Left lobe of liver (tissue), 2 donors: ENCODE measurements at places on chromosomes 7 and 10. TPM values are rescaled to one million over a fixed set of nuclear protein-coding genes. Genes with fewer than 3 reads are reported as not detected.

- DNase-seq, result no peak
These were observed 987.9 kb downstream of the KCNMA1 start for GRCh38 chr10:76649723-76650127.

GRCh38 chr7:41333511-41333910 is 369.4 kb downstream of the INHBA start:
- DNase-seq, result no peak

DNA sequence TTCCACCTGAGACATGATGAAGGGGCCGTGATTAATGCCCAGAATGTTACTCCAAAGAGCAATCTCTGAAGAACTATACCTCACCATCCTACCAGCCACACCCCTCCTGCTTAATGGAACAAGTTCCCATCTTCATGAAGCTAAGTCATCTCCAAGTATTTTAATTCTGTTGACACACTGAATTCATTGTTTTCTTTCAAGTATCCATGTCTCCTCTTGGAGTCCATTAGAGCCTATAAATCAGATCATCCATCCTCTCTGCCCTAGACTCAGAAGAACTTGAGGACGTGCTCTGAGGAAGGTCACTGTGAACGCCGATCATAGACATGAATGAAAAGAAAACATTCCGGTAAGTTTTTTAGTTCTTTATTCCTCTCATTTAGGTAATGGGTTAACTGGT is 126.8 kb downstream of the RSU1 start:
- no peak for DNase-seq

- no peak for DNase-seq
These were observed 114.5 kb downstream of the HTR7 start for GRCh38 chr10:90743291-90743690.

DNA sequence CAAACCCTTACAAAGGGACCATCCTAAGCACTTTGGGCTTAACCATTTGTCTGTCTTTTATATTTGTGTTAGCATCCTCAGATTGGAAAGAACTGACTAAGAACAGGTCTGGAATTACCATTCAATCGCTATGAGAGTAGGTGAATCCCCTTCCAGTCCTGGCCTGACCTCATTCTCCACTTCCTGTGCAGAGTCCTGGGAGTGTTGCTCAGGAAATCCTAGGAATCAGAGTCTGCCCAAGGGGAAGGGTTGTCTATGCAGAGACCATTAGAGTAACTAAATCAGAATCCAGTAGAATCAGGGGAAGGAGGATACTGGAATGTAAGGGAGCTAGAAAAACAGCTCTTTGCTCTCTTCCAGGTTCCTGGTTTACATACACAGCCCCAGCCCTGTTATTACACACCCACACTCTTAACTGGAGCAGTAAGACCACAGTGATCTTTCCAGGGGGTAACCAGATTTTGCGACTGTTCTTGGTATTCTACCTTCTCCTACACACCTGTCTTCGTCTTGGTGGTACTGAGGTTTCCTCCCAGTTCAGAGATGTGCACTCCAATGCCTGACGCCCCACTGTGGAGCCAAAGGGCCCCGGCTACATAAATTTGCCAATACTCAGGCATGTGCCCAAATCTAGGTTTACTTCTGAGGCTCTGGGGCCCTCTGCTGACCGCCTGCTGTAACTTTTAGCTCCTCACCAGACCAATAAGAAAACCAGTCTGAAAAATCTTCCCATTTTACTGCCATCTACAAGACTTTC is 103.7 kb downstream of the RNF216 start:
- DNase-seq, result peak; percentile 66

DNA sequence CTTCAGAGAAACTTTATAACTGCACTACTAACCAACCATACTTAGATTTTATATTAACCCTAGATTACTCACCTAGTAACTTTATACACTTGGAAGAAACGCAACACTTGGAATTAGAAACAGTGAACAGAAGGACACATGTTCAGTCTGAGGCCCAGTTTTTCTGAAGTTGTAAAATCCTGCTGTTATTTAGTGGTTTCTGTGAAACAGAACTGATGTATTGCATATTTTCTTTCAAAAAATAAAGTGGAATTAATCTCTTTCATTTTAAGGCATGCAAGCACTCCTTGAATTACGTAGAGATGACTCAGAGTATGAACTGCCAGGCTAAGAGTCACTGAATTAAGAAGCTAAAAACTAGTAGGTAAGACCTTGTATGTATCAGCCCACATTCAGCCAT is 215.8 kb downstream of the SKAP2 start:
- no peak for DNase-seq

GRCh38 chr7:130277763-130278643 is 11.3 kb downstream of the CPA2 start:
- peak; percentile 53 for DNase-seq

GRCh38 chr10:7967035-7967434 is 87.5 kb upstream of the GATA3 start:
- DNase-seq, result no peak

GRCh38 chr10:110363572-110364411 is 59.1 kb upstream of the SMNDC1 start:
- DNase-seq, result peak; percentile 84

DNA sequence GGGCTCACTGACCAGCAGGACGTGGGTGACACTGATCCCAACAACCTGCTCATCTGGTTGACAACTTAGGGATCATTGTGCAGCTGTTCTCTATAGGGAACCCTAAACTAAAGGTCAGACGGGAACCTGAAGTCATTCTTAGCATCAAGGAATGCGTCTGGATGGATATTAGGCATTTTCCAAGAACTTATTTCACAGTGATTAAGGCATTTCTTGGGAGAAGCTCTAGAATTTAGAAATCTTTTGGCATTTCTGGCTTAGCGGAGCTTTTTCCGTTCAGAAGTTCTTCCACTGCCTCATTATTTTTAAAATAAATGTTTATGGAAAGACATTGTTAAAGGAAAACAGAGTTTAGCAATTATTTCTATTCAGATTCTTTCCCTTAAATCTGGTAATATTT is 303.3 kb upstream of the IGFBP3 start:
- DNase-seq, result no peak

- DNase-seq, result no peak
These were observed 125.0 kb upstream of the ZNF746 start for GRCh38 chr7:149622444-149623210.

- DNase-seq, result no peak
These were observed 69.4 kb upstream of the PDLIM1 start for GRCh38 chr10:95360122-95360714.

GRCh38 chr7:128962899-128963298 is 25.2 kb downstream of the IRF5 start:
- no peak for DNase-seq

DNA sequence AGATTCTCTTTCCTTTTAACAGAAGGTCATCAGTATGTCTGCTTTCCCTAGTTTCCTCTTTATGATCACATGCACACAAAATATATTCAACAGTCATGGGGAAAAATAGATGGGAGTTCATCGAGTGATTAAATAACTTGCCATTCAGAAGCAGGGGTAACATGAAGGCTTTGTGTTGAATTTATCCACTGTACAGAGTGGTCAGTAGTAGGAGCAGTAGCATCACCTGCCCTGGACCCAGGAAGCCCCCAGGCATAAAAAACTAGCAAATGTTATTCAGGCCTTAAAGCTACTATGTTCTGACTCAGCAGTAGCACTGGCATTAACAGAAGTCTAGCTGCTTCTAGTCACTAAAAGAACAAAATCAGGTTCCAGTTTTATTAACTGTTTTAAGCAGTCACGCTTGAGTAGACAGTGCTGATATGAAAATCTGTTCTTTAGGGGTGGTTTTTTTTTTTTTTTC is 31.4 kb upstream of the FAM133B start:
- DNase-seq, result no peak

DNA sequence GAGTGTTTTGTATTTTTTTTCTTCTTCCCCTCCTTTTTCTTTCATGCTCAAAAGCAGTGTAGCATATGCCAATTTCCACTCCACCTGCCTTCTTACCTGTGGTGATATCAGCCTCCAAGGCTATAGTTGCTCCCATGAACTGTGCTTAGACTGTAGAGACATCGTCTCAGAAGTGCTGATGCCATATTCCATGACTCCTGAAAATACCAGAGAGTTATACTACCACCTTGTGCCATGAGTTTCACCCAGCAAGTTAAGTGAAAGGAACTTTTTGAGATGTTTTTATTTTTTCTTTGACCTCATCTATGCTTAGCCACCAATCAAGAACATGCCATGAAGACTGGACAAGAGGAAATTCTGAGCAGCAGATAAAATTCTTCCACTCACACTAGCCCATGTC is 142.8 kb upstream of the SEMA3E start:
- DNase-seq, result no peak

DNA sequence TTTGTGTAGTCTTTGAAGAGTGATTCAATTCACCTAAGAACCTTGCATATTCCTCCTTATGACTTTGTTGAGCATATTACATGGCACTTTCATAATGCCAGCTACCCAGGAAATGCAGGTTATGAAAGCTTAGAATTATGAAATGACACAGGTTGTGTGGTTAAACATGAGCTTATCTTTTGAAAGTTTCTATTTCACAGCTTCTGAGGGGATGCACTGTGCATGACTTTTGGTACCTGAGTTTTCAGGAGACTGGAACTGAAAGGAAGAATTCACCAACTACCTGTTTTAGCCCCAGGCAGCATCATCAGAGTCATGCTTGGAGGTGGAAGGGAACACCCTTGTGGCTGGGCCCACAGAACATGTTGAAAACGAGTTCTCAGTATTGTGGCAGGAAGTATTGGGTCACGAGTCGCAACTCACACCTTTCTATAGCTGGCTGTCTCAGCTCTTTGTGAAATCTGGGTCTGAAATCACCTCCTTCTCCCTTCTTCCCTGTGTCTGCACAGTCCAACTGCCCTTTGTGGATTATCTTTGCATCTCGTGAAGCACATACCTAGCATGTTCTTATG is 228.2 kb downstream of the PTEN start:
- DNase-seq, result no peak

GRCh38 chr10:102832987-102833386 is 4.2 kb downstream of the CYP17A1 start:
- DNase-seq, result no peak

GRCh38 chr7:7681191-7681935 is 37.0 kb downstream of the RPA3 start:
- no peak for DNase-seq

GRCh38 chr10:2852574-2853323 is 214.6 kb upstream of the PFKP start:
- DNase-seq, result no peak

DNA sequence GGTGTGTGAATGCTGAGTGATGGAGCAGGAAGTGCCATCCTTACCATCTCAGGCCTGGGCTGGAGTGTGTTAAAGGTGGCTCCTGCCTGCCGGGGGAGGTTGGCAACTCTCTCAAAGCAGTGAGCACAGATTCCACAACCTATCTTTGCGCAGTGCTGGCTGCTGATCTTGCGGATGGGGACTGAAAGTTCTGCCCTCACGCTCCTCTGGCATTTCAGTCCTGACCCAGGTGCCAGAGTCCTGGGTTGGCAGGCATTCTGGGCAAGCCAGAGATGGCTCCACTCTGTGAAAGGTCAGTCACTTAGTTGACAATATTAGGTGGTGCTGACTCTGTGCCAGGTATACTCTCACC is 315.5 kb downstream of the RPS24 start:
- DNase-seq, result peak; percentile 91

- DNase-seq, result no peak
These were observed 8.3 kb upstream of the ANKRD1 start for GRCh38 chr10:90929179-90929578.

DNA sequence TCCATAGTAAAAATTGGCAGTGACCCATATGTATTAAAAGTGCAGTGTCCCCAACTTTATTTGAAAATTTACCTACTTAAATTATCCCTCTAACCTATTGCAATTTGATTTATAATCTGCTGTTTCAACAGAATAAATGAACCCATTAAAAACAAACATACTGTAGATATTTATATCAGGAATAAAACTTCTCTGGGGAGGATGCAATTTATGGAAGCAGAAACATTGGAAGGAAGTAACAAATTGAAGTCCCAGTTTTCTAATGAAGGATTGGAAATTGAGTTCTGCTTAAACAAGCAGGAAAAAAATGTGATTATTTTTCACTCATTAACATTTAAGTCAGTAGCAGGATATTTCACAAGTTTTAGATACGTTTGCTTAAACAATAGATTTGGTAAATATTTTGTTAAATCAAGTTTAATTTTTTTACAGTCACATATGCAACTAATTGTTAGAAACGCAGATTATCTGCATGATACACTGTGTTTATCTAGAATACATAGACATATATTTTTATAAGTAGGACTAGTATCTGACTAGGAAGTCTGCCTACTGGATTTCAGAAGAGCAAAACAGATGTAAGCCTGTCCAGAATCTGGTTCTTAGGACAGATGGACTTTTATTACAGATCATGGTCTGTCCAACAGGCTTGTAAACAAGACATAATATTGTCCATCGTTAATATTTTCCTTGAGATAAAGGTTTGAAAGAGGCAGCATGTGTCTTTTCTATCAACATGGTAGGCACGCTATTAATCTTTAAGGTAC is 5.3 kb downstream of the AGMO start:
- no peak for DNase-seq

DNA sequence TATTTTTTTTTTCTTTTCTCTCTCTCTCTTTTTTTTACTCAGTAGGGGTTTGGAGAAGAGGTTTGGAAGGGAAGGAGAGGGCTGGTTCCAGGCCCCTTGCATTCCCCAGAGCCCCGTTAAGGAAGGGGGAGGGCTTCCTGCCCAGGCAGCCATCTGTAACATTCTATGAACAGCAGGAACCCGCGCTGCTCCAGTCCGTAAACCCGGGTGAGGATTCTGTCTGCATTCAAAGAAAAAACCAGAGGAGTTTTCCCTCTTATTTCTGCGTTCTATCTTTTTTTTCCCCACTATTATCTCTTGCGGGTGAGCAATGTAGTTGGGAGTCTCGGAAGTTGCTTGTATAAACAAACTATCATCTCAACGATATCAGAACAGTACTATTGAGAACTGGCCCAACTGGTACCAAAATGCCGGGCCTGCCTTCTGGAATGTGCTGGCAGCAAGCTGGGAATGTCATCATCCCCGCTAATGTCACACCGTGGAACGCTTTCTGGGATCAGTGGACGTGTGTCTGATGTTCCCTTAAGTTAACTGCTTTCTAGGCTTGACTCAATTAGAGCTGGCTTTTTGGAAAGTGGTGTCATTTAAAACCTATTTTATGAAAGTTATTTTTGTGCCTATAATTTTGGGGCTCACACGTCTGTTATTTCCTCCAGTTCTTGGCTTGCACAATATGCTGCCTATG is 153.1 kb upstream of the MEOX2 start:
- no peak for DNase-seq

GRCh38 chr10:130816116-130816901 is 495.2 kb downstream of the TCERG1L start:
- DNase-seq, result no peak

Gene TRPV6
- total RNA-seq, result 0.53 TPM

Gene STN1
- 5.8 TPM for total RNA-seq

Gene MIOS
- total RNA-seq, result 14.4 TPM

Gene ZCWPW1
- total RNA-seq, result 4.4 TPM

Gene FZD1
- 2.0 TPM for total RNA-seq

Gene AKR1C8
- total RNA-seq, result 24.7 TPM

Gene HTR5A
- not detected for total RNA-seq

Gene CDC14C
- not detected for total RNA-seq

Gene GBX1
- total RNA-seq, result not detected

Gene KIAA1217
- total RNA-seq, result 26.7 TPM

Gene OR2A42
- total RNA-seq, result not detected

Gene ICA1
- total RNA-seq, result 1.9 TPM
